Renal cortical epithelial cell (primary cell): ENCODE measurements at places on chromosomes 12 and 14.

- peak; percentile 87 for DNase-seq
Observed at GRCh38 chr14:55846826-55847446, 266.9 kb downstream of the KTN1 start.

GRCh38 chr12:130672089-130672820 is 43.8 kb downstream of the RIMBP2 start:
- DNase-seq: no peak

- DNase-seq: no peak
Observed at GRCh38 chr12:101430456-101430855, 22.9 kb upstream of the ARL1 start.

DNA sequence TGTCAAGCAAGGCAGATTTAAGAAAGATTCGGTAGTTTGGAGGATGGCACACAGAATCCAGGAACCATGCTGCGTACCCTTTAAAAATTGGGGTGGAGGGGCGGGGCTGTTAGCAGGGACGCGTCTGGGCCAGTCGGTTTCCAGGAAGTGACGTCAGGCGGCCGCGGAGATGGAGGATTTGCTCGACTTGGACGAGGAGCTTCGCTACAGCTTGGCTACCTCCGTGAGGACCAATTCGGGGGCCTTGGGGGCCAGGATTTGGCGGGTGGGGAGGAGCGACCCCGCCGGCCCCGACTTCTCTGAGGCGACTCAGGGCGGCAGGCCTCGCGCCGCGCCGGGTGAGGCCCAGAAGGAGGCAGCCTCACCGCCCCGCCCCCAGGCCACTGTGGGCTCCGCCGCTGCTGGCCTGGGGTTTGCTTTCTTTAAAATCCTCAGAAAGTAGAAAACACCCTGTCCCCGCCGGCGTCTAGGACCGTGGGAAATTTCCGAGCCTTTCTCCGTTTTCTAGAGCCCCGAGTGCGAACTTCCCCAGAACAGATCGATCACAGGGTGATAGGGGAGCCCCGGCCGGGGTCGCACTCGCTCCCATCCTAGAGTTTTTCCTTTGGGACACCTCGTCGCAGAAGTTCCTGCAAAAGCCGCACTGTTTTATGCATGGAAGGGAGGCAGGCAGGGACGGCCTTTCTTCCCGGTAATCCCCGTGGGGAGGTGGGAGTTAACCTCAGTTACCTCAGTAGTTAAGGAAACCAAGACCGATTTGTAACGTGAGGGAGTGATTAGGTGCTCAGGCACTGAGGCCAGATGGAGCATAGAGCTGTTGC is at the start of gene IFT43:
IFT43 (plus strand) TSS at position 146 of the 821 bp plus-strand sequence; CDS start at position 170, 24 bp downstream.
- DNase-seq: peak; percentile 49

- DNase-seq: no peak
Observed at GRCh38 chr12:47997321-47997720, 7.0 kb downstream of the COL2A1 start.

DNA sequence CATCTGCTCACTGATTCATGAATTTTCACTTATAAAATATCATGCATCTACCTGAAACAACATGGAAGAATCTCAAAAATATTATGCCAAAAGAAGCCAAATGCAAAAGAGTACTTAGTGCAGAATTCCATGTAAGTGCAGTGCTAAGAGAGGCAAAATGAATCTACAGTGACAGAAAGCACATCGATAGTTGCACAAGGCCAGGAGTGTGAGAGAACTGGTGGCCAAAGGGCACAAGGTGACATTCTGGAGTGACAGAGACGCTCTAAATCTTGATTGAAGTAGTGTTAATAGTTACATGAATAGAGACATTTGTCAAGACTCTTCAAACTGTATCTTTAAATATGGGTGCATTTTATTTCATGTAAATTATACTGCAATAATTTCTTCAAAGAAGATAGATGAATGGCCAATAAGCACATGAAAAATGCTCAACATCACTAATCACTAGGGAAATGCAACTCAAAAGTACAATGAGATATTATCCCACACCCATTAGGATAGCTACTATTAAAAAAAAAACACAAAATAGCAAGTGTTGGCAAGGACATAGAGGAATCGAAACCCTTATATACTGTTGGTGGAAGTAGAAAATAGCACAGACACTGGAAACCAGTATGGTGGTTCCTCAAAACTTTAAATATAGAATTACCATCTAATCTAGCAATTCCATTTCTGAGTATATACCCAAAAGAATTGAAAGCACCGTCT is 71.7 kb upstream of the KICS2 start:
- no peak for DNase-seq

GRCh38 chr12:67430708-67431335 is 161.7 kb downstream of the CAND1 start:
- no peak for DNase-seq

DNA sequence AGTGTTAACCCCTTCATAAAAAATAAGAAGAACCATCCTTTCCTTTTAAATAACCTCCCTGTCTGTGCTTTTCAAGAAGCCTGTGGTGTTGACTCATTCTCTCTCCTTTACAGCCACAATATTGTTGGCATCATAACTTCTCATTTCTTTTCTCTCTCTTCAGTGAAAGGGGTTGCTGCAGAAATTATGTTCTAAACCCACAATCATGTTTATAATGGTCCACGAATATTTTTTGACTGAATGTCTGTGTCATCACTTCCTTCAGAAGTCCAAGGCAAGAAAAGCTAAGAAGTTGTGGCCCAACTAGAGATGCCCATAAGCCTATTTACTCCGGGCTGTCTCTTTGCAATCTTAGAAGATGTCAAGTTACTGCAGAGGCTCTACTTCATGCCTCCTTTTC is 488.3 kb downstream of the APAF1 start:
- DNase-seq: no peak

GRCh38 chr14:69260190-69260860 is 367 bp downstream of the GALNT16 start:
- no peak for DNase-seq

GRCh38 chr12:33832900-33833299 is 189.4 kb upstream of the ALG10 start:
- DNase-seq: no peak

DNA sequence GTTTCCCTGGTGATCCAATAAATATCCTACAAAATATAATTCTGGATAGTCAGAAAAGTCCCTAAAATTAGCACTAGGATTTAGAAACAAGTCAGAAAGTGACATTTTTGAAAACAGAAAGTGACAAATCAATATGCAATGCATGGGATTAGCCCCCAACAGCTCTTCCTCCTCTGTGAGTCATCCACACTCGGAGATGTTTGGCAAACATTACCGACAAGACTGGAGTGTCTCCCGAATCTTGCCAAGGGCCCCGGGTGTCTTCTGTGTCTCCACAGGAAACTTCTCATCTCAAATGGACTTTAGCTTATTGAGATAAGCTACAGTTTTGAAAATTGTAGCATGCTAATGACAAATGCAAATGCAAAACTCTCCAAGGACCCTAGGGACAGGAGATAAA is 398.9 kb upstream of the CCDC196 start:
- no peak for DNase-seq

DNA sequence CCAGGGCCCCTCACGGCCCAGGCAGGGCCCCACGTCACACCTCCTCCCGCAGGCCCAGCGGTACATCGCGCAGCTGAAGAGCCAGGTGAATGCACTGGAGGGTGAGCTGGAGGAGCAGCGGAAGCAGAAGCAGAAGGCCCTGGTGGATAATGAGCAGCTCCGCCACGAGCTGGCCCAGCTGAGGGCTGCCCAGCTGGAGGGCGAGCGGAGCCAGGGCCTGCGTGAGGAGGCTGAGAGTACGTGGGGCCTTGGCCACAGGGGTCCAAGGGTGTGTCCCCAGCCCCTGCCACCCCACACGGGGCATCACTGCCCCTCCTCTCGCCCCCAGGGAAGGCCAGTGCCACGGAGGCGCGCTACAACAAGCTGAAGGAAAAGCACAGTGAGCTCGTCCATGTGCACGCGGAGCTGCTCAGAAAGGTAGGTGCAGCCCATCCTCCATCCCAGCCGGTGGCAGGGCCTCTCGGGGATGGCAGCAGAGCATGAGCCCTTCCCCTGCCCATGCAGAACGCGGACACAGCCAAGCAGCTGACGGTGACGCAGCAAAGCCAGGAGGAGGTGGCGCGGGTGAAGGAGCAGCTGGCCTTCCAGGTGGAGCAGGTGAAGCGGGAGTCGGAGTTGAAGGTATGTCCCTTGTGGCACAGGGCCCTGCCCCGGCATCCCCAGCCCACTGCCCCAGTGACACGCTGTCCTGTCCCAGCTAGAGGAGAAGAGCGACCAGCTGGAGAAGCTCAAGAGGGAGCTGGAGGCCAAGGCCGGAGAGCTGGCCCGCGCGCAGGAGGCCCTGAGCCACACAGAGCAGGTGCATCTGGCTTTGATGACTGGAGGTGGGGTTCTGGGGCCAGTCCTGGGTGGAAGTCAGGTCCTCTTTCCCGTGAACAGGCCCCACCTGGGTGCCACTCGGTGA is 20.9 kb downstream of the HIP1R start:
- no peak for DNase-seq

DNA sequence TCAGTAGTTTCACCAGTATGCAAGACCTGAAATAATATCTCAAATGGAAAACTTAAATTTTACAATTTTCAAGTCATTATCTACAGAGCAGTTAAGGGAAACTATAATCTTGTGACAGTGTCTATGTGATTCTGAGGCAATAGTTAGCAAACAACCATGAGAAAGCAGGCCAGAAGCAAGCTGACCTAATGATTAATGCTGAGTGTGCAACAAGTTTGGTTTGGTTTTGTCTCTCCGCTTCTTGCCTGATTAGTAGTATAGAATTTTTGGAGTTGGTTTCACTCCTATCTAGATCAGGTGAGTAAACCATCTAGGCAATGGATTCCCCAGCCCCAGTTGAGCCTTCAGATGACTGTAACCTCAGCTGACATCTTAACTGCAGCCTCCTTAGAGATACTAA is 212.9 kb upstream of the NAV3 start:
- DNase-seq: no peak

DNA sequence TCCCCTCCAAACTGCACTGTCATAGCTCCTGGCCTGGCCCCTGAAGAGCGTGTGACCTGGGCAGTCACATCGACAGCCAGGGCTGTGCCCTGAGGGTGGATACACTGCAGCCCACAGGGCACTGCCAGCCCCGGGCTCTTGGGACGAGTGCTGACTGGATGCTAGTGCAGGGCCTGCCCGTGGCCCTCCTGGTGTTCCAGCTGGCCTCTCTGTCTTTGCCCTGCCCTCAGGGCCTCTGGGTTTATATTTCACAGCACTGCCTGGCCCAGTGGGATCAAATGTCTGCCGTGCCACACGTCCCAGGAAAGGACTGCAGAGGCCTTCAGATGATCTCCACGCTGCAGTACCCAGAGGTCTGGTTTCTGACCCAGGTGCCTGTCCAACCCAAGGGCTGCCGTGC is 10.1 kb upstream of the CCDC197 start:
- DNase-seq: no peak
